Activated naive CD8-positive, alpha-beta T cell treated with anti-CD3 and anti-CD28 coated beads, Interleukin-2, amount 50 U/mL, for 24 hours (primary cell): ENCODE measurements at places on chromosomes 7 and 10.
A peak's percentile ranks its signal among the peaks of the same experiment; 100 is the strongest.

DNA sequence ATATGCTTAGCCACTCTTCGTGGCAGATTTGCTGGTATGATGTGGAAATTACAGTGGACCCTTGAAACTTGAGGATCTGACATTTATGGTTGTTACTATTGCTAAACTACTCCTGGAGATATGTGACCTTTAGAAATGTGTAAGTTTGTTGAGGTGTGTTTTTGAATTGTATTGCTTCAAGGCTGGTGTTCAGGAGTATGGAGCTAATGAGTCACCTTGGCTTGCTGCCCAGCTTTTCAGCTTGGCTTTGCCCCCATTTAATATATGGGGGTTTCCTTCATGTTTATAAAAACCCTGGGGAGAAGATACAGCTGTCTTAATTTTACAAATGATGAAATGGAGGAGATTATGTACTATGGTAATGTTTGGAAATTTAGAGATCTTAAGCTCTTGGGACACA is 11.6 kb downstream of the HBP1 start:
- DNase-seq: peak; percentile 83

DNA sequence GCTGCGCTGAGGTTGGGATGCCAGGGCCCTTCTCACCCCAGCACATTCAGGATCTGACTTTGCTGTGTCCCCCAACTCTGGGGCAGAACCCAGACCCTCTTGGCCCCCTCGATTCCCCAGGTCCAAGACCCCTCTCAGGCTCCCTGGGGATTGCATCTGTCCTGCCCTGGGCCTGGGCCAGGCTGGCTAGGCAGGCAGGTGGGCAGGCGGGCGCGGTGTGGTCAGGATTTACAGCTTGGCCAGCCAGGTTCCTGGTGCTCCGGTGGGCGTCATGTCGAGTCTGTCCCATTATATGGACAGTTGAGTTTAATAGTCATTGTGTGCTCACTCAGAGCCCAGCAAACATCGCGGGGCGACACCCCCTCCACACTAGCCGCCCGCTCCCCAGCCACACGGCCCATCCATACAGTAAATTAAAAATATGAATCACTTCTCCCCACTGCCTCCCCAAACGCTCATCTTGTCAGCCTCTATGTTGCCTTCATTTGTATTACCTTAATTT is 23.5 kb downstream of the POLL start:
- DNase-seq: no peak

GRCh38 chr10:50648089-50648934 is 24.6 kb upstream of the SGMS1 start:
- DNase-seq: no peak

DNA sequence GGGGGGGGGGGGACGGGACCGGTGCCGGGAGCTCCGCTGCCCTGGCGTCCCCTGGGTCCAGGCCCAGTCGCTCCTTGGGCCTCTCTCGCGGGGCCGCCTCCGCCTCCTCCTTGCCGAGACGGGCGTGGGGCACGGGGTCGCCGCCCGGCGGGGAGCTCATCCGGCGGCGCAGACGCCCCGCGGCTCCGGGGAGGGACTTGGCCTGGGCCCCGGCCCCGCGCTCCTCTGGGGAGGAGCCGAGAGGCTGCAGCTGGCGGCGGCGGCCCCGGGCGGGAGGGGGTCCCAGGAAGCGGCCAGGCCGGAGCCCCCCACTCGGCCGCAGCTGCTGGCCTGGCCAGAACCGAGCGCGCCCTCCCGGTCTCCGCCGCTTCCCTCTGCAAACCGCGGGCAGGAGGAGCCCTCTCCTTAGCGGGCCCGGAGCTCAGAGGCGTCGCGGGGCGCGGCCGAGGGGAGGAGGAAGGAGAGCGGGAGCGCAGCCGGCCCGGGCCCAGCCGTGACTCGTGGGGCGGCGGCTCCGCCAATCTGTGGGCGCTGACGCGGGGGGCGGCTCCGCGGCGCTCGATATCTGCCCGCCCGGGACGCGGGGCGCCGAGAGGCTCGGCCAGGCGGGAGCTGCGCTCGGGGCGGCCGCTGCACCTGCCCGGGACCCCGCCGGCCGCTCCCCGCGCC is at the start of gene FAM20C:
FAM20C (plus strand) TSS at position 591 of the 669 bp plus-strand sequence. CDS start 629 bp downstream, outside the sequence.
- peak; percentile 48 for DNase-seq

DNA sequence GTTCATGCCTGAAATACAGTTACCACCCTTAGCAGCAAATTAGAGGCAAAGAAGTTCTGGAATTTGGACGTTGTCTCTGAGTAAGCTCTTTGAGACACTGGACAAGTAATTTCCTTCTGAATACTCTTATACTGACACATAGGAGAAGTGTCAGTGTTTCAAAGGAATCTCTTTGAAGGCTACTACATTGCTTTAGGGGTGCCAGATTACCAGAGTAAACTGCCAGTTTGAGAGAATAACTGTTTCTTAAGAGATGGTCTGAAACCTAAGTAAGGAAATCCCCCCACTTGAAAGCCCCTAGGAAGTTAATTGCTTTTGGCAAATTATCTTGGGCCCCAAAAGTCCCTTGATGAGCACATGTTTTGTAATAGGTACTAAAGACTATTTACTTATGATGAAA is 3.4 kb downstream of the FAS start:
- DNase-seq: no peak

- DNase-seq: no peak
These were observed 717.6 kb downstream of the GRM8 start for GRCh38 chr7:126535176-126535575.

GRCh38 chr10:124224331-124225028 is 131.1 kb upstream of the CHST15 start:
- DNase-seq: no peak

DNA sequence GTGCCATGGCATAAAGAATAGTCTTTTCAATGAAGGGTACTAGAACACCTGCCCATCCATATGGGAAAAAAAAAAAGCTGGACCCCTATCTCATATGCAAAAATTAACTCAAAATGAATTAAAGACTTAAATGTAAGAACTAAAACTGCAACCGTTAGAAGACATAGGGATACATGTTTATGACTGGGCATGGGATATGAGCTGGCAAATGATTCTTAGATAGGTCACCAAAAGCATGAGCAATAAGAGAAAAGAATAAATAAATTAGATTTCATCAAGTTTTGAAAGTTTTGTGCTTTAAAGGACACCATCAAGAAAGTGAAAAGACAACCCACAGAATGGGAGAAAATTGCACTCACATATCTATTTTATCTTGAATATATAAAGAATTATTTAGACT is 222.0 kb downstream of the ADK start:
- DNase-seq: no peak

GRCh38 chr7:37410305-37411229 is 38.1 kb downstream of the ELMO1 start:
- DNase-seq: no peak

- DNase-seq: no peak
These were observed 105.4 kb upstream of the FAM133B start for GRCh38 chr7:92695308-92696261.

DNA sequence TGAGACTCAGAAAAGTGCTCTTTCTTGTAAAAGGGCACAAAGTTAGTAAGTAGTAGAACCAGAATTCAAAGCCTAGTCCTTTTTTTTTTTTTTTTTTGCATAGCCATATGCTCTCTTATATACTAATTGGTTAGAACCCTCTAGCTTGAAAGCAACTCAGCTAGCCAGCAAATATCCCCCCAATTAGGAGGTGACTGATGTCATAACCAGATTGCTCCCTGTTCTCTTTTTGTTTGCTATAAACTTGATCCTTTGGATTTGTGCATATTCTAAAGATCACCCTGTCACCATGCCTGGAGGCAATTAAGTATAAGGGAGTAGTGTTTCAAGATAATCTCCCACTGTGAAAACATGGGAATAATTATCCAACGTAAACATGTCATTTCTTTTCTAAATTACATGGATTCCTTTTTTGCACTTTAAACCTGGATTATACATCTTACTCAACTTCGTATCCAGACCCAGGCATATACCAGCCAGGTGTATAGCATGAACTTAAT is 963.4 kb downstream of the CNTNAP2 start:
- DNase-seq: no peak
